Activated T-helper 1 cell treated with anti-CD3 and anti-CD28 coated beads, Interleukin-2, amount 50 U/mL, for 16 hours (primary cell): ENCODE measurements at places on chromosomes 2 and 18.

GRCh38 chr2:239081622-239082021 lies 233.7 kb downstream of the TWIST2 start:
- DNase-seq, result no peak

DNA sequence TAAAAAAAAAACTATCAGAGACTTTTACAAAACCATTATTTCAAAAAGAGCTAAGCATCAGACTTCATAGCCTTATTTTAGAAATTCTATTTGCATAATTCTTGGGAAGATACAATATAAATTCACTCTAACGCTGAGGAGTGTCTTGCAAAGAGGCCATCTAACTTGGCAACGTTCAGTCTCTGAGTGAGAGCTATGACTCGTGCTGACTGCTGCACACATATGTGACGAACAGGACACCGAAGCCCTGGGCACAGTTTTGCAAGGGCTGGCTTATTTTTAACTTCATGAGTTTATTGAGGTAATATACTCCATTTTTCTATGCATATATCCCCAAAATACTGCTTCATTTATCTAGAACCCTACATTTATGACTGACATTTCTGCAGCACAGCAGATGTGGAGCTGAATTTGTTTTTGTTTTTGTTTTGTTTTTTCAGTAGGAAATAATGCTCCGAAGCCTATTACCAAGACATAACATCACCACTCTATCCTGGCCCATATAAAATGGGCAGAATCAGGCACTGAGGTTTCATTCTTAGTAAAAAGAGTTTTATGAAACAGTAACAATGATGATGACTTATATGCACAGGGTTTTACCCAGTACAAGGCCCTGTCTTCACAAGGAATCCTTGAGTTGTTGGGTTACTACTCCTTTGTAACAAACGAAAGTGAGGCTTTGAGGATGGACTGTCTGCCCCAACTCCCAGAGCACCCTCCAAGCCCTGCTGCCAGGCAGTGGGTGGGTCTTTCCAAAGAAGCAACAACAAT lies 68.3 kb downstream of the CRACDL start:
- DNase-seq, result no peak

GRCh38 chr2:213119061-213119809 lies 32.2 kb downstream of the IKZF2 start:
- DNase-seq, result no peak

DNA sequence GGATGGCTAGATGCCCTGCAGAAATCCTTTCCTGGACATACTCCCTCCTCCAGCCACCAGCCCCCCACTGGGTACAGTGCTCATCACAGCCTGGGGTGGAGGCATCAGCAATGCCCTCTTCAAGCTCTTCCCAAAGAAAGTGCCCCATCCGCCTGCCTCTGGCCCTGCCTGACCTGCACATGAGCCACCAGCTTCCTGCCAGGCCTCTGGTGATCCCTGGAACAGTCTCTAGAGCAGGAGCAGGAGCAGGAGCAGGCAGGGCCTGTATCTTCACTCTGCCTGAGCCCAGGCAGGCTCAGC lies 54.1 kb upstream of the CAB39 start:
- DNase-seq, result no peak

- no peak for DNase-seq
These were observed 228.4 kb upstream of the SP5 start for GRCh38 chr2:170486730-170487129.

DNA sequence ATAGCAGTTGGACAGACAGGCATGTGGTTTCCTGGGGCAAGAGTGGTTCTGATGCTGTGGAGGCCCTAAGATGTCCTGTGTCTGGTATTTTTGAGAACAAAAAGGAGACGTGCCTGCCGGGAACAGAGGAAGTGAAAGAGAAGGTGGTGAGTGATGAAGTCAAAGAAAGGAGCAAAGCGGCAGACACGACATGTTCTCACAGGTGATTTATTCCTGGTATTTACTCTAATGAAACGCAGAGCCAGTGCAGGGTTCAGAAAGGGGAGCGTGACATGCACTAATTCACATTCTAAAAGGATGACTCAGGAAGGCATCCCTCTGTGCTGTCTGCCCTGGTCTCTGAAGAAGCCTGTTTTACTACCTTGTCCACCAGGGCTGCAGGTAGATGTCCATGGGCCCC lies 211.0 kb downstream of the KCNE4 start:
- no peak for DNase-seq

DNA sequence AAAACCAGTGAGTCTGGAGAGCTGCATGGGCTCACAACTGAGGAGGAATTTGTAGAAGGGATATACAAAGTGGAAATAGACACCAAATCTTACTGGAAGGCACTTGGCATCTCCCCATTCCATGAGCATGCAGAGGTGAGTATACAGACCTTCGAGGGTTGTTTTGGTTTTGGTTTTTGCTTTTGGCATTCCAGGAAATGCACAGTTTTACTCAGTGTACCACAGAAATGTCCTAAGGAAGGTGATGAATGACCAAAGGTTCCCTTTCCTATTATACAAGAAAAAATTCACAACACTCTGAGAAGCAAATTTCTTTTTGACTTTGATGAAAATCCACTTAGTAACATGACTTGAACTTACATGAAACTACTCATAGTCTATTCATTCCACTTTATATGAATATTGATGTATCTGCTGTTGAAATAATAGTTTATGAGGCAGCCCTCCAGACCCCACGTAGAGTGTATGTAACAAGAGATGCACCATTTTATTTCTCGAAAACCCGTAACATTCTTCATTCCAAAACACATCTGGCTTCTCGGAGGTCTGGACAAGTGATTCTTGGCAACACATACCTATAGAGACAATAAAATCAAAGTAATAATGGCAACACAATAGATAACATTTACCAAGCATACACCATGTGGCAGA lies 3.6 kb downstream of the TTR start:
- no peak for DNase-seq

- DNase-seq, result no peak
These were observed 185.7 kb upstream of the KLHL29 start for GRCh38 chr2:23199115-23199918.

GRCh38 chr18:44370861-44371260 lies 309.8 kb upstream of the SETBP1 start:
- no peak for DNase-seq

GRCh38 chr2:111704246-111704645 lies 179.7 kb downstream of the ANAPC1 start:
- no peak for DNase-seq
